ENCODE measurements at places on chromosomes 16 and 17. TPM values are rescaled to one million over a fixed set of nuclear protein-coding genes. Genes with fewer than 3 reads are reported as not detected.
A peak's percentile ranks its signal among the peaks of the same experiment; 100 is the strongest.

The FNDC8 gene
- total RNA-seq = not detected

The NT5M gene
- total RNA-seq = 6.6 TPM

The RNF166 gene
- 22.3 TPM for total RNA-seq

The ANKFN1 gene
- total RNA-seq = not detected

- H3K36me3 ChIP-seq = no peaks in the 10 kb centered on the region
- DNase-seq = no peak
- H3K27ac ChIP-seq = no peak overlapping the region
- H3K4me3 ChIP-seq = no peak overlapping the region
- H3K4me1 ChIP-seq = peaks cover 2% of the 10 kb centered on the region
These were observed 144.0 kb upstream of the IRX6 start for GRCh38 chr16:55179852-55180585.

DNA sequence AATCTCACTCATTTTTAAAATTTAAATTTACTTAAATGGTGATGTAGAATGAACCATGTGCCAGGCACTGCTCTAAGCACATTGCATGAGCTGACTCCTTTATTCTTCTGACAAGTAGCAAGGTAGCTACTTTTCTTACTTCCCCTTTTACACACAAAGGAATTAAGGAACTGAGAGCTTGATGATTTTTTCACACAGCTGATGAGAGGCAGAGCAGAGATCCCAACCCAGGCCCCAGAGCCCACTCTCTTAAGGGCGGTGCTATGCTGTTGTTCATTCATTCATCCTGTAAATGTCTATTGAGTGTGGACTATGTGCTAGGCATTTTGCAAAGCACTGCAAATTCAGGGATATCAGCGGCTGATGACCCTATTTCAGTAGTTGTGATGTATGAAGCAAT lies 17.9 kb downstream of the SEC14L5 start:
- no peaks in the 10 kb centered on the region for H3K36me3 ChIP-seq
- H3K27ac ChIP-seq = no peak overlapping the region
- no peaks in the 10 kb centered on the region for H3K27me3 ChIP-seq
- DNase-seq = no peak
- H3K4me3 ChIP-seq = no peak overlapping the region
- H3K4me1 ChIP-seq = no peaks in the 10 kb centered on the region

- no peaks in the 10 kb centered on the region for H3K27me3 ChIP-seq
- DNase-seq = peak; percentile 41
- H3K27ac ChIP-seq = no peak overlapping the region
- H3K4me3 ChIP-seq = no peak overlapping the region
- H3K36me3 ChIP-seq = peaks cover 11% of the 10 kb centered on the region
- peaks cover 7% of the 10 kb centered on the region for H3K4me1 ChIP-seq
These were observed 18.8 kb downstream of the B9D1 start for GRCh38 chr17:19343671-19344151.

- H3K4me3 ChIP-seq = no peak overlapping the region
- no peaks in the 10 kb centered on the region for H3K4me1 ChIP-seq
- H3K27ac ChIP-seq = no peak overlapping the region
- H3K36me3 ChIP-seq = no peaks in the 10 kb centered on the region
- DNase-seq = peak; percentile 50
These were observed 28.9 kb upstream of the GNA13 start for GRCh38 chr17:65085397-65085796.

DNA sequence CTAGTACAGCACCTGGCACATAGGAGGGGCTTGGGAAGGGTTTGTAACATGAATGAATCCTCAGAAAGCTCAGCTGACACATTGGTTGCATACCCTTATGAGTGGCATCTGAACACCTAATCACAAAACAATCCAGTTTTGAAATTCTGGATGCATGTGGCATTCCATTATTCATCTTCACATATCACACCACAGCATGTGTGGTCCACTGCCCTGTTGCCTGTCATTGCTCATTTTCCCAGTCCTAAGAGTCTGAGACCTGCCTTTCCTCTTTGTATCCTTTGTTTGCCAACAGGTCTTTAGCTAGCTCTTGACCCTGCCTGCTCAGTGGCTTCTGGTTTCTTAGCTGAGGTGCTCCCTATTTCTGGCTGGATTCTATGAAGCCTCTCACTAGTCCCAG lies 170.8 kb upstream of the ASIC2 start:
- no peak overlapping the region for H3K4me3 ChIP-seq
- H3K27ac ChIP-seq = no peak overlapping the region
- H3K36me3 ChIP-seq = peaks cover 4% of the 10 kb centered on the region
- no peaks in the 10 kb centered on the region for H3K27me3 ChIP-seq

GRCh38 chr17:81294512-81295030 lies 536 bp downstream of the SLC38A10 start:
- H3K27ac ChIP-seq = no peak overlapping the region
- H3K27me3 ChIP-seq = no peaks in the 10 kb centered on the region
- no peaks in the 10 kb centered on the region for H3K4me1 ChIP-seq
- DNase-seq = no peak
- peak overlapping the region; percentile 92 for H3K4me3 ChIP-seq

Measured in H9 (cell line).